ENCODE measurements at places on chromosomes 2 and 18.

DNA sequence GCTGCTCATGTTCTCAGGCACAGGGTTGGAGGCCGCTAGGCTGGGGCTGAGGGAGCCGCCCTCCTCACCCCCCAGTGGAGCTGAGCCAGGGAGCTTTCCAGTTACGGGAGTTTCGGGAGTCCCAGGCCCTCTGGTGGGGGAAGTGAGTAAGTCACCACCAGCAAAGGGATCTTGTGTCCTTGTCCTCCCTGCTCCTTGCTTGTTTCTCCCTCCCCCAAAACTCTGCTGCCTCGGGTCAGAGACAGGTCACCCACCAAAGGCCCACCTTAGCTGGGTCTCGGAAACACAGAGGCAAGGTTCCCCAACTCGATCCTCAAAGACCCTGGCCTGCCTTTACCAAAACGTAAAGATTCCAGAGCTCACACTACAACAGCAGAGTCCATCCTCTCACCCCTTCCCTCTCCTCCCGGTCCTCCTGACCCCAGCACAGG is 60.5 kb upstream of the POMC start:
- DNase-seq, result peak; percentile 86

GRCh38 chr18:62660691-62661090 is 54.6 kb upstream of the PHLPP1 start:
- DNase-seq, result no peak

- DNase-seq, result peak; percentile 21
Observed at GRCh38 chr2:105338020-105338385, 663 bp downstream of the C2orf49 start.

- no peak for DNase-seq
Observed at GRCh38 chr2:169562519-169562918, 11.1 kb downstream of the FASTKD1 start.

- no peak for DNase-seq
Observed at GRCh38 chr2:200604571-200605255, 18.9 kb downstream of the AOX1 start.

GRCh38 chr2:16093639-16094529 is 153.5 kb downstream of the MYCN start:
- no peak for DNase-seq

GRCh38 chr18:9106800-9107584 is 4.5 kb downstream of the NDUFV2 start:
- no peak for DNase-seq

DNA sequence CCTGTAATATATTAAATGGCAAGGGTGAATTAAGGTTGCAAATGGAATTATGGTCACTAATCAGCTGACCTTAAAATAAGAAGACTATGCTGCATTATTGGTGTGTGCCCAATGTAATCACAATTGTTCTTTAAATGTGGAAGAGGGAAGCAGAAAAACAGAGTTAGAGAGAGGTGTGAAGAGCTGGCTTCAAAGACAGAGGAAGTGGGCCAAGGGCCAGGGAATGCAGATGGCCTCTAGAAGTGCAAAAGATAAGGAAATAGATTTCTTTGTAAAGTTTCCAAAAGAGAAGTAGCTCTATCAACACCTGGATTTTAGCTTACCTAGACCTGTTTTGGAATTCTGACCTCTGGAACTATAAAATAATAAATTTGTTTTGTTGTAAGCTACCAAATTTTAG is 276.0 kb downstream of the LRRTM1 start:
- no peak for DNase-seq

GRCh38 chr2:4831751-4832150 is 860.4 kb upstream of the SOX11 start:
- no peak for DNase-seq

DNA sequence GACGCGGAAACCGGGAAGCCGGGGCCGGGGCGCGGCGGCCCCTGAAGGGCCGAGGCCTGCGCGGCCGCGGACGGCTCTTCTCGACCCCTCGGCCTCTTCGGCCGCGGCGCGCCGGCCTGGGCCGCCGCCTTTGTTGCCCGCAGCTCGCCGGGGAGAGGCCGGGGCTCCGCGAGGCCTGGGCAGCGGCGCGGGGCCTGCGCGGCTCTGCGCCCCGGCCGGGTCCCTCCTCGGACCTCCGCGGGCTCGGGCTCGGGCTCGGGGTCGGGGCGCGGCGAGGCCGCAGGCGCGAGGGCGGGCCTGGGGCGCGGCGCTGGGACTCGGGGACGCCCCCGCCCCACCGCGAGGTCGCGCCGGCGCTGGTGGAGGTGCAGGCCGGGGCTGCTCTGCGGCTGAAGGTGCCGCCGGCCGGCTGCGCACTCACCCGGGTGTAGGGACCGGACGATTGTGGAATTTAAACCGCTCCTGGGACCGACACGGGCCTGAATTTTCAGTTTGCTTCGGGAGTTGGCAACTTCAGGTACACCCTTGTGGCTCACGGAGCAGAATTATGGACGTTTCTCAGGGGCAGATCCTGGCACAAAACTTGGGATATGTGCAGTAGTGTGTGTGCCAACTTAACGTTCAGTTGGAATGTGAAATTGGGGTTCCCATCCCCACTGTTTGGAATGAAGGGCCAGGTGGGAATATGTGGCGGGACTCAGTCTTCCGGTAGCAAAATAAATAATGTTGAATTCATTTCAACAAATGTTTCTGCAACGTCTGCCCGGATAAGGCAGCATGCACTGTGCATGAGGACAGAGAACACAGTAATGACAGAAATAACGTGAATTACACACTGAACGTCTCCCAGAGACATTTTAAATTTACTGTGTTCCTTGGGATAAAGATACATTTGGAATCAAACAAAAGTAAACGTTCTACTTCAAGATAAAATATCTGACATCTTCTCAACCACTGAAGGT is 787 bp downstream of the SOCS6 start:
- DNase-seq, result peak; percentile 19

DNA sequence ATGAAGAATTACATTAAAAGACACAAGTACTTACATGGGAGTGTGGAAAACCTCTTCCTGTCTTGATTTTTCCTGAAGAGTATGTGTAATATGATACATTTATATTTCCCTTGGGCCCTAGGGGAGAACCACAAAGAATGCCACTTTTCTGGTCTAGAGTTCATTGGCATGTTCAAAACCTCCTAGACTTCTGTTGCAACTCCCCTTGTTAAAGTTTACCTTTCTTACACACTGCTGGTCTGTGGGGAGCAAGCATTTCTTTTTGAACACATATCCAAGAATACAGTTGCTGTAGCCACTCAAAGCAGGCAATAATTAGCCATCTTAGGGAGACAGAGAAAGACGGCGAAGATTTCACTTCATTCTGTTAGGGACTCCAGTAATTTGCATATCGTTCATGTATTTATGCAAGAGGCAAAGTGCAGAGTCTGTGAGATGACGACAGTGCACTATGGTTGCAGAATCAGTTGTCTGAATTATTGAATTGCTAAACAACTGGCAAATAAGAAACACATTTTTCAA is 103.5 kb downstream of the NOL4 start:
- DNase-seq, result peak; percentile 69

GRCh38 chr18:50075772-50076171 is 119.2 kb downstream of the MYO5B start:
- DNase-seq, result no peak

GRCh38 chr18:47254341-47254939 is 3.0 kb upstream of the SKOR2 start:
- peak; percentile 65 for DNase-seq

- DNase-seq, result no peak
Observed at GRCh38 chr2:28150236-28150915, 242.3 kb upstream of the FOSL2 start.

DNA sequence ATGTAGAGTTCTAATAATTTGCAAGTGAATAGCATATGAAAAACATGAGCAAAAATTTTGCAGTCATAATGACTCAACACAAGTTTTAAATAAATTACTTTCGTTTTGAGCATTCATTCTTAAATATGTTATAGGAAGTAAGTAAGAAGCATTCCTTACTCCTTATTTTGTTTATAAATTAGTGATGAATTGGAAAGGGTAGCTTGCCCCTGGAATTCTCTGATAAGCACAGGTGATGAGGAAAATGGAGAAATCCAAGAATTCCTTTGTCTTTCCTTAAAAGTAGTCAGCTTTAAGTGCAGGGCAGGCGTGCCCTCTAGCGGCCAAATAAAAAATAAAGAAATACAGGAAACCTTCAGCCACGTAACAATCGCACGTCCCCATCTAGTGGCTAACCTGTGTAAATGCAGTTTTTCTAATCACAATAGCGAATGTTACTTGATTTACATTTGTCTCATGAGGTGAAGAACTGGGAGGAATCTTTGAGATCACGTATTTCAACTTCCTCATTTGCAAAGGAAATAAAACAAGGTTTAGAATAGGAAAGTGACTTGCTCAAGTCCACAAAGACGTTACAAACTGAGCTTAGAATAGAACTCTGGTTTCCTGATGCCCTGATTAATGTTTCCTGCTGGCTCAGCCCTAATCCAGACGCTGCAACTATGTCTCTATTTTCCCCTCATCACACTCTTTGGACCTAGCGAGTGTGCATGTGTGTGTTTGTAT is 47.2 kb upstream of the ZNG1B start:
- peak; percentile 88 for DNase-seq

- DNase-seq, result no peak
Observed at GRCh38 chr2:240456447-240457222, 21.2 kb downstream of the GPC1 start.

- DNase-seq, result peak; percentile 32
Observed at GRCh38 chr2:143841935-143842334, 678.0 kb downstream of the ZEB2 start.

- DNase-seq, result no peak
Observed at GRCh38 chr18:69843015-69843414, 104.7 kb downstream of the CD226 start.

DNA sequence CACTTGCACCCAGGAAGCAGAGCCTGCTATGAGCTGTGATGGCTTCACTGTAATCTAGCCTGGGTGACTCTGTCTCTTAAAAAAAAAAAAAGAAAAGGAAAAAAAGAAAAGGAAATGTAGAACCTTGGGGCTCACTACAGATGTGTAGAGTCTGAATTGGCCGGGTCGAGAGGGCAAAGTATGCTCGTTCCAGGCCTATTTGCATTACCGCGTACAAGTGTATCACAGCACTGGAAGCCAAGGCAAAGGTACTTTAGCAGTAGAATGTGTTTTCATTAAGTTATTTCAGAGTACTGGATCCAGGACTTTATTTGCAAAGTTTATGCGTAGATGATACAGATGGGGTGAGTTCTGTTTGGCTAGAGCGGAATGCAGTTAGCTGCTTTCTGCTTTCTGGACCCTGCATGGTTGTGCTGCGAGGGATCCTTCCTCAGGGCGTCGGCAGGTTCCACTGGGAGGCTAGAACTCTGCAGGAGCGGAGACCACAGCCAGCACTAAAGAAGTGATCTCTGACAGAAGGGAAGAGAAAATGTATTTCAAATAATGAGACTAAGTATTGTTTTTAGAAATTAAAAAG is 51.8 kb downstream of the LDLRAD4 start:
- no peak for DNase-seq

GRCh38 chr18:4068552-4069158 is 386.5 kb downstream of the DLGAP1 start:
- DNase-seq, result peak; percentile 54

GRCh38 chr2:40184551-40184950 is 267.3 kb downstream of the SLC8A1 start:
- no peak for DNase-seq

- DNase-seq, result peak; percentile 95
Observed at GRCh38 chr2:26018184-26019055, 15.5 kb upstream of the RAB10 start.

Data from ACHN (cell line).